ENCODE measurements at places on chromosomes 16 and 17. TPM values are rescaled to one million over a fixed set of nuclear protein-coding genes. Genes with fewer than 3 reads are reported as not detected.

The TP53I13 gene
- total RNA-seq = 80.9 TPM

The BAHCC1 gene
- 15.9 TPM for total RNA-seq

The COIL gene
- 21.7 TPM for total RNA-seq

The OR4D1 gene
- total RNA-seq = 0.02 TPM

The YBX2 gene
- total RNA-seq = 0.53 TPM

The CLEC10A gene
- not detected for total RNA-seq

The ZNF423 gene
- total RNA-seq = 0.16 TPM

The PSMD12 gene
- total RNA-seq = 116 TPM

The CCR7 gene
- total RNA-seq = 0.97 TPM

The CACNG1 gene
- 0.11 TPM for total RNA-seq

The SALL1 gene
- total RNA-seq = 0.28 TPM

The HBA2 gene
- total RNA-seq = 0.44 TPM

The TTLL6 gene
- 0.60 TPM for total RNA-seq

The OSGIN1 gene
- total RNA-seq = 39.7 TPM

The TBC1D28 gene
- total RNA-seq = not detected

The SHISA6 gene
- not detected for total RNA-seq

The ST6GALNAC2 gene
- total RNA-seq = 0.52 TPM

The TNFSF12 gene
- 8.4 TPM for total RNA-seq

The HP gene
- total RNA-seq = not detected

The BEAN1 gene
- 4.4 TPM for total RNA-seq

The NEUROD2 gene
- not detected for total RNA-seq

The ITGAD gene
- not detected for total RNA-seq

The MYH1 gene
- total RNA-seq = not detected

The CDT1 gene
- 33.5 TPM for total RNA-seq

The ZP2 gene
- total RNA-seq = not detected

The RPS2 gene
- total RNA-seq = 5,494 TPM

The C16orf86 gene
- total RNA-seq = not detected

The EXOSC6 gene
- total RNA-seq = 13.8 TPM

The CENPX gene
- 156 TPM for total RNA-seq

The TLCD3B gene
- 0.31 TPM for total RNA-seq

The ACSM2A gene
- not detected for total RNA-seq

The CCNF gene
- total RNA-seq = 27.6 TPM

The PDK2 gene
- 18.9 TPM for total RNA-seq

The KRTAP4-5 gene
- total RNA-seq = not detected

The SLC6A4 gene
- total RNA-seq = not detected

The TK1 gene
- 233 TPM for total RNA-seq

The NUPR1 gene
- 15.5 TPM for total RNA-seq

The FMNL1 gene
- total RNA-seq = 31.1 TPM

The CCL17 gene
- not detected for total RNA-seq

The CES5A gene
- not detected for total RNA-seq

The MYOCD gene
- total RNA-seq = 3.0 TPM
